ENCODE measurements at places on chromosomes 16 and 17.

DNA sequence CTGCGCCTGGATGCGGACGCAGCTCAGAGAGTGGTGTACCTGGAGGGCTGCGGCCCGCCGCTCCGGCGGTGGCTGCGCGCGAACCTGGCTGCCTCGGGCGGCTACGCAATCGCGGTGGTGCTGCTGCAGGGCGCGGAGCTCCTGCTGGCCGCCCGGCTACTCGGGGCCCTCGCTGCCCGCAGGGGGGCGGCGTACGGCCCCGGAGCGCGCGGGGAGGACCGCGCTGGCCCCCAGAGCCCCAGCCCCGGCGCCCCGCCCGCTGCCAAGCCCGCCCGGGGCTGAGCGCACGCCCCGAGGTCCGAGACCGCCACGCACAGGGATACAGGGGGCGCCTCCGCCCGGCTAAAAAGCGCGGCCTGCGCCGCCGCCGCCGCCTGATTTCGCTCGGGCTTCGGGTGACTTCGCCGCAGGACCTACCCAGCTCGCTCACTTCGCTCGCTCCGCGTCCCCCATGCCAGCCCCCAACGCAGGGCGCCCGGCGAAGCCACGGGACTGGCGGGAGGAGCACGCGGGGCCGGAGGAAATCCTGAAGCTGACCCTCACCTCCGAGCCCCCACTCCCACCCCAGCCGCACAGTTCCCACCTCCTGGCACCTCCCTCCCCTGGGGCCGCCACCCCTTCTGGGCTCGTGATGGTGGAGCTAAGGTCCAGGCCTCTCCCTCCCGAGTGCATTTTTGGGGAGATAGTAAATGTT is 8.2 kb downstream of the PDE6G start:
- no peak for DNase-seq

DNA sequence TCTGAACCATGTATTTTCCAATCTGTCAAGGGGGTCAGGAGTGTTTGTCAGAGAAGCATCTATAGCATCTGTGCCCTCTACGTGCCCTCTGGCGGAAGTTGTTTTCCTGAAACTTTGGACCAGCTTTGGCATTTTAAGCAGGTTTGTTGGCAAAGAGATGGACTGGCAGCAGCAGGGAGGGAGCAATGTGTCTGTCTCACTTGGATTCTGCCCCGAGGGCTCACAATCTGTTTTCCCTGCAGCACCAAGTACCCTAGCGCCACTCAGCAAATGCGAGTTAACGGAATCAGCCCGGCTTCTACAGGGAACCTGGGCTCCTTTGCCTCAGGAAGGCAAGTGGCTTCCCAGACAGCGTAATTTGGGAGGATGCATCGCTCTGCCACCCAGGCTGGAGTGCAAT is 17.4 kb downstream of the DUSP14 start:
- DNase-seq, result no peak

DNA sequence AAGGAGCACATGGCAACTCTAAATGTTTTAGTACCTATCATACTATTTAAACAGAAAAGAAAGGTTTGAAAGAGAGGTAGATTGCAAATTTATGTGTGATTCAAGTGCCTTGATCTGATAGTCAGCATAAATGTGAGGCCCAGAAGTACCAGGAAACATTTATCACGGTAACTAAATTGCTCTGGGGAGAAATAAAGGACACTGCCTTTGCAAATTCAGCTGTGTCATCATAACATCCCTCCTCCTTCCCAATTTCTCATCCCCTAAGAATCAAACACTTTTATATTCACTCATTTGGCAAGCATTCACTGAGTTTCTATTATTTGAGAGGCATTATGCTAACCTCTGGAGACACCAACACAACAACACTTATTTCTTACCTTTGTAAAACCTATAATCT is 563.4 kb upstream of the CA10 start:
- no peak for DNase-seq

DNA sequence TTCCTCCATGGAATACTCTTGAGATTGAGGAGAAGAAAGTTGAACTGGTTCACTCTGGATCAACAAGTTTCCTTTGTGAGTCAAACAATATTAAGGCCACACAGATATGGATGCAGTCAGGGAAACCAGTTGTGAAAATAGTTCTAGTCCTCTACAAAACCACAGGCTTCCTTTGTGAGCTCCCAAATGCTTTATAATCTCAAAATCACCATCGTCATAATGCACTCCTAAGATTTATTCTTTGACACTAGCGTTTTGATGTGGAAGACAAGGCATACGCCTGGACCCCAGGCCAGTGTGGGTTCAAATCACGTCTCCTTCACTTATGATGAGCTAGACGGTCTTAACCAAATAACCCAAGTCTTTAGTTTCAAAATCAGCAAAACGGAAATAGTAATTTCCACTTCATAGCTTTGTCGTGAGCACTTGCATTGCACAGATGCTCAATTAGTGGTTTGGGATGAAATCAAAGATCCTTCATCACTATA is 142.6 kb downstream of the STX8 start:
- no peak for DNase-seq

DNA sequence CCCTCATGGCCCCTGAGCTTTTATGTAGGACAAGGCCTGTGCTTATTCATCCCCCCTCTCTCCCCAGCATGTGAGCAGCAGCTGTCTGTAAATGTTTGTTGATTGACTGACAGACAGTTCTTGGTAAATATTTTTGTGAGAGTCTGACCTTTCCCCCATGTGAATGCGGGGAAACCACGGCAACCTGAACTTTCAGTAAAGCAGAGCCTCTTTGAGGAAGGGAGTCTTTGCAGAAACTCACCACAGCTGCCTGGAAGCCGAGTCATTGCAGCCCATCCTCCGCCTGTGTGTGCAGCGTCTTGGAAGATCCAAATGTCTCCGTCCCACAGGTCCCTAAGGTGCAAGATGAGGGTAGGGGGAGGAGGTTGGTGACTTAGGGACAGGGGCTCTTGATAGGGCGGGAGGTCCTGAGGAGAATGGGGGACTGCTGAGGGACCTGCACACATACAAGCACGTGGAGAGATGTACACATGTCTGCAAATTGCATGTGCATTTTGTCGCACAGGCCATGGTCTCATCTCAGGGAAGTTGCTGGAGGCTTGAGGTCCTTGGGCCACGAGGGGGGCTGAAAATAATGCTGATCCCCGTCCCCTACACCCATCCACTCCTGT is 23.0 kb upstream of the IL21R start:
- DNase-seq, result no peak

DNA sequence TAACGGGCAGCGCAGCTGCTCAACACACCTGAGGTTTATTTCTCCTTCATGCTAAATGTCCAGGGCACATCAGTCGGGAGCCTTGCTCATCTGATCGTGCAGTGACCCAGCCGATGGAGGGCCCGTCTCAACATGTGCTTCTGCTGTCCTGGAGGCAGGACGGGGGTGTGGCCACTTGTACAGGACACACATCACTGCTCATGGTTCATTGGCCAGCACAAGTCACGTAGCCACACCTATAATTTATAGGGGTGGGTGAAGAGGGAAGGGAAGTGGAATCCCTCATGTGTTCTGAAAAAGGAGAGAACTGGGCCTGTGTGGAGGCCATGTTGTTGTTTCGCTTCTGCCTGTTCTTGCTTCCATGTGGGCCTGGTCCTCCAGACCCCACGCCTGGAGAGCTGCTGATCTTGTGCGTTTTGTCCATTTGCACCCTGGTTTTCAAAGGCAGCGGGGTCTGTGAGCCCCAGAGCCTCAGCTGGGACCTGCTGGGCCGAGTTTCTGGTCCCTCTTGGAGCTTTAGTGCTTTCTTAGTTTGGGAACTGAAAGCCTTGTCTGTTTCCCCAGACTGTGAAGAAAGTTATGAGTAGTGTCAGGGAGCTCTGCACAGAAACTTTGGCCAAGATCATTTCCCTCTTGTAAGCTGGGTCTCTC is 60.5 kb downstream of the CMIP start:
- DNase-seq, result no peak

DNA sequence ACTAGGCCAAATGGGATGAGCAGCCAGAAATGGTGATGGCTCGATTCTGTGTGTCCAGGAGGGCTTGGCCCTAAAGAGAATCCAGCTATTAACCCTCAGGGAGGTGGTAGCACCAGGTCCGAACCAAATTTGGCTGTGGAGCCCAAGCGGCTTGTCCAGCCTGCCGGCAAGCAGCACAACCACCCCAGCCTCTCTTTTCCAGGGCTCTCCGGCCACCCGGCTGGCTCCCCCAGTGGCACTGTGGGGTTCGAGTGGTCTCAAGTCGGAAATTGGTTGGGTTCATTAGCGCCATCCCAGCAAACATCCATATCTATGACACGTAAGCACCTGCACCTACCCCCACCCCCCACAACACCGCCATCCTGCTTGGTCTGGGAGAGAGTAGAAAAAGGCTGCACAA is 35.4 kb downstream of the PLCD3 start:
- DNase-seq, result no peak

DNA sequence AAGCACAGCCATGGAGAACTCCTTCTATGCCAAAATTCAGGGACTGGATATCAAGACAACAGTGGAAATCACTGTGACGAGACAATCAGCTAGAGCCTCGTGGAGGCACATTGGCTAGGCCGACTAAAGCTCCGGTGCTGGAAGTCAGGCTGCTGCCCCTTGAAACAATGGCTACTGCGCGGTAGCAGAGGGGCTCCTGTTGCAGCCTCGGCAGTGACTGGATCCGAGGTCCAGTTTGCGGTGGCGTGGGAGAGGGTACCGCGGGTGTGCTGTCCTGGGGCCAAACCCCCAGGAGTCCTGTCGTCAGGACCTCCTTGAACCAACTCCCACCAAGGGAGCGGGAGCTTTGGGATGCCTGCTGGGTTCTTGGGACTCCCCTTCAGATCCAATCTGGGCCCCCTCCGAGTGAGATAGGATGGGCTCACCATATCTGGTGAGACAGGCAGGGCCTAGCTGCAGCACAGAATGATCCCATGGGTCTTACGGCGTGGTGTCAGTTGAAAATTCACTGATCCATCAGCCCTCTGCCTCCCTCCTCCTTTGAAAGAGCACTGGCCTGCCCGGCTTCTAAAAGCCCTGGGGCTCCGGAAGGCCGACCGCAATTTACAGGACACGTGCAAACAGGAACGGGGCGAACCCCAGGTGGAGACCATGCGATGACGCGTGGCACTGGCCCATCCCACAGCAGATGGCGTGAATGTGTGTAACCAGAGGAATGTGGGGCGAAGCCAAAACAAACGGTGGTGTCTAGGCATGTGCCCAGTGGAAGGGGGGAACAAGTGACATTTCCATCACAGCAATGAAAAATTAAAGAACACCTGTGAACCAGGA is 15.8 kb upstream of the KCNJ18 start:
- no peak for DNase-seq

DNA sequence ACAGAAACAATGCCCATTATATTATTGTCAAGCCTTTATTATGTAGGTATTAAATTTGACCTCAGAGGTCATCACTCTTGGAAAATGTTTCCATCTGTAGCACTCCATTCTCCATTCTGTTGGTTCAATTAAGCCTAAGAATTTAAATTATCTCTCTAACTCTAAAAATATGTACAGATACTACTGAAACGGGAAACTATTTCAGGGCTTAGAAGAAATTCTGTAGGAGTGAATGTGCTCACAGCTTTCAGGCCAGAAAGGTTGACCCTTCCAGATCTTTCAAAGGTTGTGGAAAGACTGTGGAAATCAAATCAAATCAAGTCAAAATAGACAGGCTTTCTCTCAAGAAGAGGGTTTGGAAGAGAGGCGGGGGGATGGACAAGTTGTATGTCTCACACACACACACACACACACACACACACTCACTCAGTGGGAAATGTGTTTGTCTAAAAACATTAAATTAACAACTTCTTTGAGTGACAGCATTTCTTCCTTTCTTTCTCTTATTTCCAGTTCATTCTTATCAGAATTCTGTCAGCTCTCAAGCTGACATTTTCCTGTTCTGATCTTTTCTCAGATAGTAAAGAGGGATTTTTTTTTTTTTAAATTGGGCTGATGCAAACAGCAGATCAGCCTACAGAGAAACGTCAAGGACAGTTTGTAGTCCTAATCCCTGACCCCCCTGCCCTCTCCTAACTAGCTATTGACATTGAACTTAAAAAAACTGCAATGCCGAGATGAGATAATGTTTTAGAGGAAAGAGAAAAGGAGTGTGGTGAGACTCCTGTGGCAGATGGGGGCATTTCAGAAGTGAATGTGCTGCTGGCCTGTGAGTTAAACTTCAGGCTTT is 139.0 kb upstream of the ZFHX3 start:
- DNase-seq, result no peak

DNA sequence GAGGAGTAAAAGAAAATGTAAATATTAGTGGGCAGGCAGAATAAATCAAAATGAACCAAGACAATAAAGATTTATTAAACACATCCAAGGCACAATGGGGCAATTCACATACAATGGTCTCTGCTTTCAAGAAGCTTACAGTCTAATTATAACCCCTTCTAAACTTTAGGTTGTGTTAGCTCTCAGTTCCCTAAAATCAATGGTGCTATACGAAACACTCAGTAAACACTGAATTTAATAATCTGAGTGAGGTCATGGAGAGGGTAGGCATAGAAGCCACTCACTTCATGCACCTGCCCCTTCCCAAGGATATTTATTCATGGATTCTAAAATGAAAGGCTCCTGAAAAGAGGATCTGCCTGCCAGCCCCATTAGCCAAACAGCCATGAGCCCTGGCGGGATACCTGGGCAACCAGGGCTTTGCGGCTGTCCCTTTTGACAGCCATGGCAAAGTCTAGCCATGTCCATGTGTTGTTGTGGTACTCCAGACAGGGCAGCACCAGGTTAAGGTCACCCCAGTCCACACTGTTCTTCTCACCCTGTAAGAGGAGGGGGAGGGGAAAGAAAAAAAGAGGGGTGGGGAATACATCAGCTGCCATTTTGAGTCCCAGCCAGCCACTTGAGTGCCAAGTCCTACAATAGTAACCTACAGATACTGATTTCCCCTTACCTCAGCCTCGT is 1.4 kb upstream of the RSKR start:
- peak; percentile 69 for DNase-seq

DNA sequence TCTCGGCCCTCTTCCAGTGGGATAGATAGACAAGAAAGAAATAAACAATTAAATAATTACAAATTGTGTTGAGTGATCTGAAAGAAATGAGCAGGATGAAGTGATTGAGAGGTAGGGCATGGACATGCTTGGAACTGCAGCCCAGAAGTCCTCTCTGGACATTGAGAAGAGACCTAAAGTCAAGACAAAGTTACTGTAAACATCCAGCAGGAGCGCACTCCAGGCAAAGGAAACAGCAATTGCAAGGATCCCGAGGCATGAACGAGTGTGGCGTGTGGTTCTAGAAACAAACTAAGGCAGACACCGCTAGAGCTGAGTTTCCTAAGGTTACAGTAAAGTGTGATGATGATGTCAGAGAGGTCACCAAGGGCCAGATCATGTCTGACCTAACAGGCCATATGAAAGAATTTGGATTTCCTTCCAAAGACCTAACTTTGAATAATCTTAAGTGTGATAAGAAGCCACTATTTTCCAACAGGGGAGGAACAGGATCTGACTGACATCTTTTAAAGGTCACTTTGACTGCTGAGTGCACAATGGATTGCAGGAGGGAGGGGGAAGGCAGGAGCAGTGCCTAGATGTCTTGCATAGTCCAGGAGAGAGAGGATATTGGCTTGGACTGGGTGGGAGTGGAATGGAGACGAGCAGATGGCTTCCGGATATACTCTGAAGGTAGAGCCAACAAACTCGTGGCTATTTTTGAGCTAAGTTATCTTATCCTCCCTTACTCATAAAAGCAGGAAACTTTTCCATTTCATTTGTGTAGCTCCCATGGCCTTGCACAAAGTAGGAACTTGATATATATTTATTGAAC is 19.0 kb downstream of the ABCC12 start:
- no peak for DNase-seq

Data from NCI-H1092 (cell line).